ENCODE measurements at places on chromosomes 16 and 17.

GRCh38 chr16:50081428-50082018, 15.8 kb downstream of the HEATR3 start:
- DNase-seq = no peak

DNA sequence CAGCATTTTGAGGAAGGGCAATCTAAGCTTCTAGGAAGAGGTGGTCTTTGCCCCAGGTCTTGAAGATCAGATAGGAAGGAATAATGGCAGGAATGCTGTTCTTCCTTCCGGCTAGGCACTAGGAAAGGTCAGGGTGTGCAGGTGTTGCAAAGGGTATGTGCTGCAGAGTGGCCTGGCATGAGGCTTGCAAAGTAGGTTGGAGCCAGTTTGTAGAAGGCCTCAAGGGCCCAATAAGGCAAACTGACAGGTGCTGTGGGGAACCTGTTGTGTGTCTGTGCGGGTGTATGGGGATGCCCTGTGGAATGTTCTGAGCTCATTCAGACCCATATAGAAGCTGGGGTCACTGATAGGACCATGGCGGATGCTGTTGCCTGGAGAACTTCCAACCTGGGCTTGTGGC, 12.7 kb downstream of the MSI2 start:
- no peak for DNase-seq

DNA sequence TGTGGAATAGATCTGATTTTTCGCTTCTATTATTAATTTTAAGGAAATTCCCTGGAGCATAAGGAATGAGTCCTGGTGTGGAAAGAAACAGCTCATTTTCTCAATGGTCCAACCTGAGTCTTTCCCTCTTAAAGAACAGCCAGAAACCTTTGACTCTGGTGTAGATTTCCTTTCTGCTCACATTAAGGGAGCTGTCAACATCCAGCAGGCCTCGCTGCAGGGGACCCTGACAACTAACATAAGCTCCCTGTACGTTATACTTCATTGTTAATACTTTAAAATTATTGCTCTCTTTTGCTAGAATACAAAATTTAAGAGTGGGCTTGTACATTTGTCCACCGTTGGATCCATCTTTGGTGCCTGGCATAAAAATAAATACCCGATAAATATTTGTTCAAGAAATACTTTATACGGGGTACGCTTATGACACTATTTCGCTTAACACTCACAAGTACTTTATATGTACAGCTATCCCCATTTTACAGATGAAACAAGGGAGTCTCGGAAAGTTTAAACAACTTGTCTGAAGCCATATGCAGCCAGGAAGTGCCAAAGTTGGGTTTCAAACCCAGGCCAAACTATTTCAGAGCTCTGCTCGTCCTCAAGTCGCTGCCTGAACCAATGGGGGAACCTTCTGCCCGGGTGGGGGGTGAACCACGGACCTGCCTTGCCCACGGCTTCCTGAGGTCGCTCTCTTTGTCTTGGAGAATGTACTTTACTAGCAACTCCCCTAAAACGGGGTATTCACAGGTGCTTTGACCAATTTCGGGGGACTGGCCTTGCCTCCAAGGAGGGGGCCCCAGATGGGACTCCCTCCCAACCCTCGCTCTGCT, 611 bp downstream of the SMARCE1 start:
- DNase-seq = peak; percentile 39

DNA sequence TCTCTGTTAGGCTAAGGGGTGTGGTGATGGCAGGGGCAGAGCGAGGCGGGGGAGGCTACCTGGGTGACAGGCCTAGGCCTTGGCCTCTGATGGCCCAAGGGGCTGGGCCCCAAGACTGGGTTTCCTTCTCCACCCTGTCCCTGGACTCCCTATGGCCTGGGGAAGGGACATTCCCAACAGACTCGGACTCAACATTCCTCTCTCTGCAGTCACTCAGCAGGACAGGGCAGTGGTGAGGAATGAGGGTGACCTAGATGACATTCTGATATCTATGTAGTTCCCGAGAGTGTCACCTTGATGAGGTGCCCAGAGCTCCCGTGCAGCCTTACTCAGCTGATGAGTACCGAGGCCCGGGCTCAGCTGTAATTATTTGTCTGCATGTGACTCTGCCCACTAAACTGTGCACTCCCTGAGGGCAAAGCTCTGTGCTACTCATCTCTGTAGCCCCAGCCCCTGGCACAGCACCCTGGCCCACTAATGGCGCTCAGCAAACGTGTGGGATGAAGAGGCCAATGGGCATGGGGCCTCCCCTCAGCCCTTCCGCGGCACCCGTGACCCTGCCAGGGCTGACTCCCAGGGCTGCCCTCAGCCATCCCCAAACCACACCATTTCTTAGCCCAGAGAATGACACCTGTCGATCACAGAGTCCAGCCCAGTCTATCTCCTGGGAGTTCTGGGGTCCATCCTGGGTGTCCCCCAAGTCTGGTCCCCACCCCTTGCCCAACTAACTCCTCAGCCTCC, 2.2 kb downstream of the PLCD3 start:
- no peak for DNase-seq

GRCh38 chr16:54409982-54410381, 123.4 kb upstream of the IRX3 start:
- no peak for DNase-seq

GRCh38 chr17:44266402-44267164, 1.4 kb downstream of the SLC4A1 start:
- DNase-seq = no peak

- DNase-seq = no peak
Measured at GRCh38 chr16:69469807-69470561, 45.6 kb downstream of the CYB5B start.

DNA sequence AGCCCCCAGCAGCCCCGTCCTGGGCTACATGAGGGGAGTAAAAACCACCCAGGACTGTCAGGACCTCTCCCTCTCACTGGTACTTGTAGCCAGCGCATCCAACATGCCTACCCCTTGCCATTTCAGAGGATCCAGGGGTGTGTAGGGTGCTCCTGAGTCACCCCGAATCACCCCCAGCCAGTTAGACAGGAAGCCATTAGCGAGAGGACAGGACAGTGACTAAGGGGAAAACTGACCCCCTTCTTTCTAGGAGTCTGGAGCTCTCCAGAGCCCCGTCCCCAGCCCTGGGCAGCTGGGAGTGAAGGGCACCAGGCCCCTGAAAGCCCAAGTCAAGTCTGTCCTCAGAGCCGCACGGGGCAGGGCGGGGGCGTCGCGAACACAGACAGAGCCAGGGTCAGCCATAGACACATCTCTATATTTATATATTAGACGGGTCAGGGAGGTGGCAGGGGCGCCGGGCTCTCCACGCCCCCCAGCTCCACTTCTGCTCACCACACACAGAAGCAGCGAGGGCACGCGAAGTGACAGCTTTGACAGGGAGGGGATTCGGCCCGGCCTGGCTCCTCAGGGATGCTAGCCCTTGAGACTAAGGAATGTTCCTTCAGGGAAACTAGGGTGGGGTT, 485 bp upstream of the GDPD3 start:
- DNase-seq = no peak

GRCh38 chr16:29806099-29806579, at the start of gene MAZ:
Gene MAZ, plus strand, starts transcription at chr16:29806529. Its CDS starts 173 bp downstream, at chr16:29806702.
- peak; percentile 83 for DNase-seq

GRCh38 chr17:31329221-31329620, 7.8 kb upstream of the EVI2A start:
- no peak for DNase-seq

- no peak for DNase-seq
Measured at GRCh38 chr17:7313890-7314718, 1.1 kb downstream of the GPS2 start.

DNA sequence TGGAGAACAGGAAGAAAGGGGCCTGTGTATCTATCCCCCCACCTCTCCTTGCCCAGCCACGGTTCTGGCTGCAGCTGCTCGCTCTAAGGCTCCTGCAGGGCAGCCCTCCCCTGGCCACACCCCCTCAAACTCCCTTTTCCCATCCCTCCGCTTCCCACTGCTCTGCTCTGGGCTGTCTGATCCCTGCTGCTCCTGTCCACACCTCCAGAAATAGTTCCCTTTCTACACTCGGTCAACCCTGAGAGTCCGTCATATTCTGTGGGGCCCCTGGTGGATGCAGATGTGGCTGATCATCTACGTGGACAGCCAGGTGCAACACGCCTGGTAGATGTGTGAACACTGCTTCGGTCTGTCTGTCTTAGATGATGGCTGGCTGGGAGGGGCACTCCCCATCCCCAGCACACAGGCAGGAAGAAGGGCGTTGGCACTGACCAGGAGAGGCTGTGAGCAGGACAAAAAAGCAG, 19.3 kb upstream of the KRT19 start:
- DNase-seq = no peak

DNA sequence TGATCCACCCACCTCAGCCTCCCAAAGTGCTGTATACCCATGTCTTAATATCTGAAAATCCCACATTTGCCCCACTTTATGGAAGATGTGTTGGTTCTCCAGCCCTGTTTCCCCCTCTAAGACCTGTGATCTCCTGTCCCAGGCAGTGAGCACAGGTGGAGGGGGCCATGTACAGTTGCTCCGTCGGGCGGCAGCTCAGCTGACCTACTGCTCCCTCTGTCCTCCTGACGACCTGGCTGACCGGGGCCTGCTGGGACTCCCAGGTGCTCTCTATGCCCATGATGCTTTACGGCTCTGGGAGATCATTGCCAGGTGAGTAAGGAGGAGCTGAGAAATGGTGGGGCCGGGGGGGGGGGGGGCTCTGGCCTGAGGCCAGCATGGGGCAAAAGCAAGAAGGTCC, 6.7 kb upstream of the RNASEK start:
- DNase-seq = no peak

- no peak for DNase-seq
Measured at GRCh38 chr16:85844786-85845185, 45.3 kb downstream of the COX4I1 start.

DNA sequence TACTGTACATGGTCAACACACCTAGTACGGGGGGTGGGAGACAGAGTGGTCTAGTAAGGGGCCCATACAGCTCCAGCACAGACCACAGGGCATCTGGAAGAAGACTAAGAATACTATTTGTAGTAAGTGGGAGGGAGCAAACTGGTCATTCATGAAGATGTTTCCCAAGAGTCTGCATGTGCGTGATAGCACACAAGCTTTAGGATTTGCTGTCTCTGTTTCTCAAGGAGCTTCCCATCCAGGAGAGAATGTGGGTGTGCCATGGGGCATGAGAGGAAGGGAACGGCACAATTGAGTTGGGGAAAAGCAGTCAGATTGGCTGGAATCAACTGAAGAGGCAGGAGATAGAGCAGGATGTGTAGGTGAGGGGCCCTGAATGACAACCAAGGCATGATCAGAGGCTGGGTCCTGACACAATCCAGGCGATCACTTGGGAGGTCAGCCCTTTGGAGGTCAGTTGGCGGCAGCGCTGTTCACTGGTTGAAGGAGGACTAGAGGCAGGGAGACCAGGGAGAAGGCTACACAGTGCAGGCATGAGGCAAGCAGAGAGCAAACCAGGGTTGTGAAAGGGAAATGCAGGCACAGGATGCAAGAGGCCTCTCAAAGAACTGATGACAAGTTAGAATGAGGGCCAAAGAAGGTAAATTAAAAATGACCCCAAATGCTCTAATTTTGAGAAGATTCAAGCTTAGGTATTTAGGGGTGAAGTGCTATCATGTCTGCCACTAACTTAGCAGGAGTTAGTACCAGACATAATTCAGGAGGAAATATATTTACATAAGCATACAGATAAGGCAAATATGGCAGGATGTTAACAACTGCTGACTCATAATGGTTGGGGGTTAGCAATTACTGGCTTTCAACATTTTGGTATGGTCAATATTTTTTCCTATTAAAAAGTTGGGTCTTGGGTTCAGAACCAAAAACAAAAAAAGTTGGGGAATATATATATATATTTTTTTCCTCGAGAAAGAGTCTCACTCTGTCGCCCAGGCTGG, 10.3 kb downstream of the UBE2O start:
- DNase-seq = no peak

- no peak for DNase-seq
Measured at GRCh38 chr17:35889241-35889640, 9.1 kb upstream of the CCL5 start.

Measured in T-helper 1 cell (primary cell).